ENCODE measurements at places on chromosomes 12 and 14.

DNA sequence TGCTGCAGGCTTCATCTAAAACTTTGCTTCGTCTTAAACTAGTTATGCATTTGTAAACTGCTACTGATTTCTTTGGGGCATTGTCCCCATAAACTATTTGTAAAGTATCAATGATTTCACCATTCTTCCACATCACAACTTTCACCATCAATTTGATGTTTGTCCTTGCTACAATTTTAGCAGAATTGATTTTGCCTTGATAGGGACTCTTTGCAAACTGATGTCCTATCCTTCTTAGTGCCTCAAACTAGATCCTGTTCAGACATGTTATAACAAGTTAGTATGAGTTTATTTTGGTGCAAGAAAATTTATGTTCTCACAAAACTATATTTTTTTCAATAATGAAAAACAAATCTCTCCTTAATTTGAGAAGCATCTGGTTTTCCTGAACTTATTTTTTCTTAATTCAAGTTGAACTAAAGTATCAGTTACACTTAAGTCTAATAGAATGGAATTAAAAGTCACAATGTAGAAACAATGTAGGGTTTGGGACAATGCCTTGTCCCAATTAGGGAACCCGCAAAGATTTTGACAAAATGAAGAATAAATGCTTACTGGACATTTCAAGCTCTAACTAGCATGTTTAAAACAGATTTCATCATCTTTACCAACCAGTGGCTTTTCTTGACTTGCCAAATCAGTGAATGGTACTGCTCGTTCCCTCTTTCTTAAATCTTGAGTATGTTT lies 10.1 kb upstream of the ARID4A start:
- DNase-seq, result no peak

DNA sequence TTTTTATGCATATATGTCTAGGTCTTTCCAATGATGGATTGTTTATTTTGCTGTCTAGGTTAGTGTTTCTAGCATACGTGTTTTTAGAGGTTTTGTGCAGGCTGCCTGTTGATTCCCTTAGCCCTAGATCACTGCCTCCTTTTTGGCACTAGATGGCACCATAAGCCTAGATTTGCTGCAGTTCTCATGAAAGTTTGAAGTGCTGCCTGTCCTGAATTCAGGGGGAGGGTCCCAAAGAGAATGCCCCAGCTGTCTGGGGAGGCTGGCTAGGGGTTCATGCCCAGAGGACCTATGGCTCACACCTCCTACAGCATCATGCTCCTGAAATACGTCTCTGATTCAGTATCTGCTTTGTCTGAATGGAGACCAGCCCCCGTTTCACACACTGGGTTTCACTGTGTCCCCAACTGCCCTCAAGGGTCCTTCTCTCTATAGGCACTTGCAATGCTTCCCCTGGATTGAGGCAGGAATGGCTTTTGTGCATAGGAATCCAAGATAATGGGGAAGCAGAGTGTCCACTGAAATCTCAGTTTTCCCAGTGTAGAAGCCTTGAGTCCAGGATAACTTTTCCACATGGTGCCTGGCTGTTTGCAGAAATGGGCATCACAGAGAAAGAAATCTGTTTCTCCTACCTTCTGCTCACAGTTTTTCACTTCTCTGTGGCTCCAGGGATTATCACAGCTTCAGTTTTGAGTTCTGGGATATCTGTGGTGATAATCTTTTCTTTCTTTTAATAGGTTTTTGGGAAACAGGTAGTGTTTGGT lies 14.2 kb upstream of the TXNRD1 start:
- DNase-seq, result peak; percentile 4

GRCh38 chr14:100109594-100109955 lies 44.4 kb downstream of the EVL start:
- no peak for DNase-seq

GRCh38 chr14:104331871-104332605 lies 193.7 kb downstream of the KIF26A start:
- DNase-seq, result no peak

GRCh38 chr14:99821519-99822508 lies 28.6 kb downstream of the EML1 start:
- DNase-seq, result no peak

DNA sequence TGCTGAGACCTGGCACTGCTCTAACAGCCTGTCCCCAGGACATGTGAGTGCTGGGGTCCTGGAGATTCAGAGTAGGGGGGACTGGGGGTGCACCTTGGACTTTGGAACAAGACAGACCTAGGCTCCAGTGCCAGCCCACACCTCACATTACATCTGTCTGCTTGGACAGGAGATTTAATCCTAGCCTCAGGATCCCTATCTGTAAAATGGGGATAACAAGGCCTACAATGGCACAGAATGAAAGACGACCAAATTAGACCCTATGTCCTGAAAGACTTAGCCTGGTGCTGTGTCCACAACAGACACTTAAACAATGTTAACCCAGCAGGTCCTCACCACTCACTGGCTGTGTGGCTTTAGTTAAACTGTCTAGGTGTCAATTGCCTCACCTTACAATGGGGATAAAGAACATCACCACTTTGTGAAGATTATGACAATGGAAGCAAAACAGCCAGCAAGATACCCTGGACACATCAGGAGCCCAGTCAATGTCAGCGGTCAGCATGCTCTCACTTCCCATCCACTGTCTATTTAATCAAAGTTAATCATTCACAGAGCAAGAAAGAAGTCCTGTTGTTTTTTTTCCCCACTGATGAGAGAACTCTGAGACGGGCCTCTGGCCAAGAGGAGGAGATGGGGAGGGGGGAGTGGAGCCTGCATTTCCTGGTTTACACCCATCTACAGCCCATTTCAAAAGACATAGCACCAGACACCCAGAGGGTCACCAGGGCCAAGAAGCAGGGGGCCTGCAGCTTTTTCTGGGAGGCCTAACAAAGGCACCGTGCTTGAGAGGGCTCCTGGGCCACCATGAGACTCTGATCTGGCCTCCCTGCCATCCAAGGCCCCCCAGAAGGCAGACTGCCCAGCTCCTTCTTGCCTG lies 40.6 kb downstream of the ACTN1 start:
- no peak for DNase-seq

DNA sequence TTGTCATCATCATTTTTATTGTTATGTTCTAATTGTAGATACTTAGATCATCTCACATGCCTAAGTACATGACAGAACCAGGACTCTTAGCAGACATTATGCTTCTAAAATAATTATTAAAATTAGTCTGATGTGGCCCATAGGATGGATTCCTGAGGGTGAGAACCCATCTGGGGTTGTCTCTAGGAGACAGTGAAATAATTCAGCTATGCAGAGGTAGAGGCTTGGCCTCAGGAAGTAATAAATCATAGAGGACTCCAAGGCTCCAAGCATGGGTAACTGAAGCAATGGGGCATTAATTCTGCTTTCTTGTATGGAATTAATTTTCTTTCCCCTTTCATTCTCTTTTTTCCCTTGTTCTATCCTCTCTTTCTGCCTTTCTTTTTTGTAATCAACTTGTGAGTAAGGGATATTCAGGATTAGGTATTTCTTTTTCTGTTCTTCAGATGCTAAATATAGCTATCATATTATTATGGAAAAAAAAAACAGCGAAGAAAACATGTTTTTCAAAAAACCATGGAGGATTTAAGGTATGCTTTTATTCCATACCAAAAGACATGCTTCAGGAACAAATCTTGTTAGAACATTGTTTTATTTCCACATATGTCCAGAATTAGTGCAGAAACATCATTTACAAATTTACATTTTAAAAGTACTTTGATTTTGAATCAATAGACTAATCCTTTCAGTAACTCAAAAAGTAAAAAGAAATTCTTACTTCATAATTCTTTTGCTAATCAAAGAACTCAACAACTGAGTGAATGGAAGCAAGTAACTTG lies 263.2 kb downstream of the TRHDE start:
- DNase-seq, result no peak

DNA sequence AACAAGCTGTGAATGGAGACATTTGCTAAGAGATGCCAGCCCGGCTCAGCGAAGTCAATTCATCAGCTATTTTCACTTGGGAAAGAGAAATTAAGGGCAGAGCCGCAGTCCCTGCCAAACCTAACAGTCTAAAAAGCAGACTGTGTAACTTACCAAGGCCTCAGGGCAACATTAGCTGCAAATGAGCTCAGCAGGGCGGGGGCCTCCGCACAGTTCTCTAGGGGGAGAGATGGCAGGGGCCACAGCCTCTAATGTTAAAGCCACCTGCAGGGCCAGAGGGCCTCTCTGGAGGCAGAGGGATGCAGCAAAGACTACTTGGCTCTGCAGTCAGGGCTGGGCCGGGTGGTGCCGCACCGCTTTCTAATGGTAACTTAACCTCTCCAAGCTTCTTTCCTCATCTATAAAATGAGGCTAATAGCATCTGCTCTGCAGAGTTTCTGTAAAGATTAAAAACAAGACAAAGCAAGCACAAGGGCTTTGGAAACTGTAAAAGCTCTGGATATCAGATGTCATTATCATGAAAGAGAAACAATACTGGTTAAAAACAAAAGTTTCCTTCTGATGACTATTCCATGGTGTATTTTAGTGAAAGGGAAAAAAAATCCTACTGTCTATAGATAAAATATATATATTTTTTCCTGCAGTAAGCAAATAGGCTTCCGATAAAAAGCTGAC lies 13.4 kb upstream of the GPRC5A start:
- no peak for DNase-seq

GRCh38 chr12:4024701-4025100 lies 151.5 kb upstream of the PARP11 start:
- DNase-seq, result no peak

GRCh38 chr14:33777681-33778080 lies 173.2 kb downstream of the EGLN3 start:
- DNase-seq, result no peak

- no peak for DNase-seq
Measured at GRCh38 chr12:10553148-10553547, 47.5 kb downstream of the EIF2S3B start.

GRCh38 chr14:61101803-61102548 lies 120.9 kb downstream of the SLC38A6 start:
- no peak for DNase-seq

DNA sequence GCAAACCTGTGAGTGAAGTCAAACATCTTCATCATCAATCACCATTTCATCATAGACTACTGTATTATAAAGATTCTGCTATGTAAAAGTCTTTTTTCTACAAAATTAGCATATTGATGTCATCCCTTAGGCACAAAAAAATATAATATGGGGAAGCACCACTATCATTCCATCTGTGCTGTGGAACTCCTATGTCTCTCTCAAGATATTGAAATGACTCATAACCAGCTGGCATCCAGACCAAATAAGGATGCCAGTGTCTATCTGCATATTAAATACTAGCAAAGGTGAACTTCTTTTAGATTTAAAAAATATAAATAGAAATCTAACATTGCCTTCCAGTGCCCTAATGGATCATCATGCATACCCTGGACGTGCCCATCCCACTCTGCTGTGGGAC lies 17.9 kb upstream of the DCAF5 start:
- DNase-seq, result no peak

DNA sequence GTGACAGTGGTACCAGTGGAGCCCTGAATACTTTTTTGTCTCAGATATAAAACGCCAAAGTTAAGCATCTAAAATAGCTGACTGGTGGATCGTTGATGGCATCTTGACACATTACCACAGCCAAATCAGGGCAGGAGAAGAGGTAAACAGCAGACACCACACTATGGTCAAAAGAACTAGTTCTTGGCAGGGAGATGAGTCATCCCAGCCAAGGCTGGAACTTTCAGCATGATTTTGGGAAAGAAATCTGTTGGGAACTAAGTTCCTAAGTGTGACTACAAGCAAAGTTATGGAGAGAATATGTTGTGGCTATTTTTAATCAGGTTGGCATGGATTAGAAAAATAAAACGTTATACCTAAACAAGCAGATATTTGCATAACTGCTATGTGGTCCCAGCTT lies 36.9 kb downstream of the LGR5 start:
- no peak for DNase-seq

DNA sequence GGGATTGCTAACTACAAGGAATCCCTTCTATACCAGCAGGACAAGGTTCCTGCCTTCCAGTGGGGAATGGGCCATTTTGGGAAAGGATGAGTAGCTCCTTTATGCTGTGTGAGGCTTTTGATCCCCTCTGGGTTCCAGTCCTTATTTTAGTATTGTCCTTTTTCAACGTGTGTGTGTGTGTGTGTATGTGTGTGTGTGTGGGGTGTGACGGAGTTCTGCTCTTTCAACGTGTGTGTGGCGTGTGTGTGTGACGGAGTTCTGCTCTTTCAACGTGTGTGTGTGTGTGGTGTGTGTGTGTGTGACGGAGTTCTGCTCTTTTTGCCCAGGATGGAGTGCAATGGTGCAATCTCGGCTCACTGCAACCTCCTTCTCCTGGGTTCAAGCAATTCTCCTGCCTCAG lies 27.4 kb downstream of the RAB35 start:
- no peak for DNase-seq

- DNase-seq, result no peak
Measured at GRCh38 chr12:562634-563033, 100.6 kb downstream of the NINJ2 start.

- DNase-seq, result no peak
Measured at GRCh38 chr14:68719634-68720384, 73.1 kb downstream of the ZFP36L1 start.

DNA sequence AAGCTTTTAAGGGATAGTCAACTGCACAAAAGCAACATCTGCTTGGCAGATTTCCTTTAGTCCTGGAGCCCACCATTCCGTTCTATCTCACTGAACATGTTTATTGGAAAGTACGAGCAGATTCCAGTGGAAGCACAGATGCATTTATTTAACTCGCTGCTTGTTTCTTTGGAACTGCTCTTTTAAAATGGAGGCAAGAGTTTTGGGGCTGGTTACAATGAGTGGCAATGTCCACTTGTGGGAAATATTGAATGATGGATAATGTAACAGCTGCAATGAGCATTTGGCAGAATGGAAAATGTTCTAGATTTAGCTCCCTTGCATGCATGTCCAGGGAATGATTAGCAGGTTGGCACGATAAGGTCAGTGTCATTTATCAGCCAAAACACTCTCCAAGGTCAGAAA lies 163.0 kb downstream of the ATP23 start:
- no peak for DNase-seq

GRCh38 chr12:21797539-21797938 lies 23.0 kb upstream of the KCNJ8 start:
- DNase-seq, result no peak

- no peak for DNase-seq
Measured at GRCh38 chr12:50220363-50220995, 53.3 kb upstream of the CERS5 start.

DNA sequence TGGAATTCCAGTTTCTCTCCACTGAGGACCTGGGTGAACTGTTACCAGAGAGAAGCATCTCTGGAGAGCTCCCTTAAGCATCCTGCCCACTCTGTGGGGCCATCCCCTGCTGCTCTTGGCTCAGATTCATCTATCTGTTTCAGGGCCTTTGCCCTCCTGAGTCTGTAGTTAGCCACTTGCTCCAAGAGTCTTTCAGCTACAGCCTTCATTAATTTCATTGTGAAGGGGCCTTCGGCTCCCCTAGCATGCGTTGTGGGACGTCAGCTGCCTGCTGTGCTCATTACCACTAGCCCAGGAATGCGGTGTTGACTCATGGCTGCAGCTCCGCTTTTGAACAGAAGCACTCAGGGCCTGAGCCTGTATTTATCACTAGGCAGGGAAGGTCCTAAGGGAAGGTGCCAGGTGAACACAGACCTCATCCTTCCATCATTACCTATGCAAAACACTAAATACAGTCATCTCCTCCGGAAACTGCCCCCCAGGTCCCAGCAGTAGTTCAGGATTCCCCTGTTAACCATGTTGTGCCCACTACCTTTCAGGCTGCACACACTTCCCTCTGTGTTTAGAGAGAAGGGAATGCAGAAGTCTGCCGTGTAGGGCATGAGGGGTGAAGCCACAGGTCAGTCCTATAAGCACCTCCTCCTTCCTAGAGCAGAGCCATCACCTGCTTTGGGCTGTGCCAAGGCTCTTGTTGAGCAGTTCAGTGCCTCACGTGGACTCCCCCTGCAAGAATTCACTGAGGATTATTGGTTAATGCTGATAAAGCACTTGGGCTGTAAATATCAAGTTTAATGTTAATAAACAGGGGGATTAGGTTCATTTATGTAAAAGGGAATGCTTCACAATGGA lies 191.4 kb downstream of the CACNA1C start:
- no peak for DNase-seq
